Stimulated activated CD8-positive, alpha-beta memory T cell treated with anti-CD3 and anti-CD28 coated beads, Interleukin-15, amount 100 ng/mL, for 4 hours (primary cell): ENCODE measurements at places on chromosomes 4 and X.

DNA sequence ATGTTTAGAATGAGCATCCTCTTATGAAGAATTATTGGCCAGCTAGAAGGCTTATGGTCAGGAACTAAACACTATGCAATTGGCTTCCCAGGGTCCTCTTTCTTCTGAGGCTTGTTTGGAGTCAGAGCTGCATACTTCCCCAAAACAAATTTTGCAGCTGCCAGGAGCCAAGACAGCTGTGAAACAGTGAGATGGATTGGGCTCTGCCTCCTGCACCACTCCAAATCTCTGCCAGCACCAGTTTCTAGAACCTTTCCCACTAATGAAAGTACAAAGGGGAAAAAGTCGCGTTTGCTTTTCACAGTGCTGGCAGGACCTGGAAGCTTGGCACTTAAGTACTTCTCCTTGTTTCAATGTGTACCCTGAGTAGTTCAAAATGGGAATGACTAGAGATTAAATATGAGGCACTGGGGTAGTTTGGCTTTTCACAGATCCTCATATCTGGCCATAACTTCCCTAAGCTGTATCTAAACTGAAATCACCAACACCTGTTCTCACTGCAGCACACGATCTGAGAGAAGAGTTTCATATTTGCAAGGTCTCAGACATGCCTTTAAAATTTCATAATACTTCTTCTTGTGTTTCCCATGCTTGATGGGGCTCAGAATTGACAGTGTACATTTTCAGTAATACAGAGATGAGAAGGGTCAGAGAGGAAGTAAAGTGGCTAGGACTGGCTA, 20.7 kb upstream of the AR start:
- DNase-seq, result no peak

DNA sequence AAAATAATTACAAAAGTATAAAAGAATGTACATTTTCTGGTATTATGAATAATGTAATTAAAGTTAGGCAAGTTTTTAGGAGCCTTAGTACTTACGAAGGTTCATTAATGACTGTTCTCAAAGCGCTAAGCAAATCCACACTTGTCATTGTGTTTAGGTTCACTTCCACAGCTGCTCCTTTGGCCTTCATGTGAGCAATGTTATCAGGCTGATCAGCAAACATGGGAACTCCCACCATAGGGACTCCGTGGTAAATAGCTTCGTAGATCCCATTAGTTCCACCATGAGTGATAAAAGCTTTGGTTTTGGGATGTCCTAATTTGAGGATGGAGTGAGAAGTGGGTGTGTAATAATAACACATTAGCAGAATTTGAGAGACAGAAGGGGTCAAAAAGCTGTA, 45.1 kb downstream of the UGT2A2 start:
- DNase-seq, result no peak

DNA sequence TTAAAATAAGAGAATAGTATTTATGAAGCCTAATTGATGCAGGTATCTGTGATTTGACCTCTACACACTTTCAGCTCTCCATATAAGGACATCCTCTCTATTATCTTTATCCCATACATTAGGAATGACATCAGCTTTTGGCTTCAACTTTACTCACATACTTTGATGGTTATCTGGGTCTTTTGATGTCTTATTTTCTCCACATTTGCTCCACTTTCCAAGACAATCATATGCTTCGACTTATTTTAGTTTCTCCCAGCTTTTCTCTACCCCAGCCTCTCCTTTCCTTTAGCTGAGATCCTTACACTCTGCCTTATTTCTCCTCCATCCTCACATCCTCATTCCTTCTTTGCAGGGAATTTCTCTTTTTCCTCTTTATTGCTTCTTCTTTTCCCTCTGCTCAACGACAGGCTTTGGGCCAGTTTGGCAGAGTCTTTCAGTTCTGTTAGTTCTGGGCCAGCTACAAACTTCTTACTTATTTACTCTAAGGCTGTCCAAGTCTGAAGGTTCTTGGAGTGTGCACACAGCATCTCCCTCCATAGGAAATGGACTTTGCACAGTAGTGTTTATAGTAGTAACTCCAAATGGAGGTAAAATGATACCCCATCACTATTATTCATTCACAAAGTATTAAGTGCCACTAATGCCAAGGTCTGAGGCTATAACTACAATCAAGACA, 50.5 kb downstream of the SLC4A4 start:
- no peak for DNase-seq

DNA sequence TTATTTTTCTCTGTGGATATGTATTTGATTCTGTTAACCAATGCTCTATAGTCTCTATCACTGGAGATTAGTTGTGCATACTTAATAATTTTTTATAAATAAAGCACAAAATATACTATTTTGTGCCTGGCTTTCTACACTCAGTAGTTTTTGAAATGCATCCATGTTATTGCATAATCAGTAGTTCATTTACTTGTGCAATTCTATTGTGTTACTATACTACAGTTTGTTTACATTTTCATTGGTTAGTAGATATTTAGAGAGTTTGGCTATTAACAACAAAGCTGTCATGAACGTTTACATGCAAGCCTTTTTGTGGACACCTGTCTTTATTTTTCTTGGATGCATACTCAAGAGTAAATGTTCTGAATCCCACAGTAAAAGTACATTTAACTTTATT, 265.0 kb upstream of the FAT4 start:
- DNase-seq, result no peak

DNA sequence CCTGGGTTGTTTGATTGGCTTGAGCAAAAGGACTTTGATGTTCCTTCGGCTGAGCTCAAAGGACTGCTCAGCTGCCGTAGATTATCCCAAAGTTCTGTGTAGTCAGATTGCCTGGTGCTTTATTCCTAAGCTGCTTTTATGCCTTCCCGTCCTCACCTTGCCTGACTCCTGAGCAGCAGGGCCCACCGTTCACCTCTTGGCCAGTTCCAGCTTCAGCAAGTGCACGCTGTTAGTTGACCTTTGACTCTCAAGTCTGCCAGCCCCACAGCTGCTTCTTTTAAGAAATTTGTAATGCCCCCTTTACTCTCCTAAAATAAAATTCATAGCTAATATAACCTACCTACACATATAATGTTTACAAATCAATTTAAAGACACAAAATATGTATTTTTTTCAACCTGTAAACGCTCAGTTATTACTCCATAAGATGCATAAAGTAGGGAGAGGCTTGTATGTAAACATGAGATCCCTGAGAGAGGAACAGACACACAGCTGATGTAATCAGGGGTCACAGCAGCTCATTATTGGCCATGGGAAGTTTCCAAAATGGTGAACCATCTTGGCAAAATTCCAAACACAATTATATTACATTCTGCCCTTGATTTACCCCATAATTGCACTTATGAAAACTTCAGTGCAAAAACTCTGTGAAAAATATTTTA, 28.6 kb downstream of the UCHL1 start:
- DNase-seq, result no peak

GRCh38 chr4:33996075-33996718, 2248.1 kb downstream of the ARAP2 start:
- DNase-seq, result no peak

DNA sequence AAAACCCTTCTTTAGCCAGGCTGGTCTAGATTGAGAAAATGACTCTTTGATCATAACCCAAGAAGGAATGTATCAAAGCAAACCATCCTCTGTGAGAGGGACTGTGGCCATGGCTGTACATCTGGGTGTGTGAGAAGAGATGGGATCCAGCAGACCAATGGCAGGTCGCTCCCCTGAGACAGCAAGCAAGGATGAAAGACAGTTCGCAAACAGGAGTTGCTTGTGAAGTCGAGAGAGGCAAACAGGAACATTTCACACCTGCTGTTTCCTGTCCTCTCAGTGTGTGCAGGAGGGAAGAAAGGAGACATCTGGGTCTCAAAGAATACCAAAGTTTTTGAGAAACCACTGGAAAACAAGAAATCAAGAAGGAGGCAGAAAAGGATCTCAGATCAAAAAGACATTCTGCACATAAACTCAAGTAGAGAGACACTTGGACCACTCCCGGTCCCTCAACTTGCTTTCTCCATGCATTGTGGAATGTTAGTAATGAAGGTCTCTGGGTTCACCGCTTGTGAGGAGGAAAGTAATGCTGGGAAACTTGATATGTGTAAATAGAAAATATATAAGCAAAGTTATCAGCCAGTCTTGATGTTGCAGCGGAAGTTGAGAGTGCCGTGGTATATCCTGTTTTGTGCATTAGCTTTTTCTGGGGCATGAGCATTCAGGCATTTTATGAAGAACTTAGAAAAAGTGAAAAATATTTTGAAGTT, 327.5 kb downstream of the BMPR1B start:
- no peak for DNase-seq

DNA sequence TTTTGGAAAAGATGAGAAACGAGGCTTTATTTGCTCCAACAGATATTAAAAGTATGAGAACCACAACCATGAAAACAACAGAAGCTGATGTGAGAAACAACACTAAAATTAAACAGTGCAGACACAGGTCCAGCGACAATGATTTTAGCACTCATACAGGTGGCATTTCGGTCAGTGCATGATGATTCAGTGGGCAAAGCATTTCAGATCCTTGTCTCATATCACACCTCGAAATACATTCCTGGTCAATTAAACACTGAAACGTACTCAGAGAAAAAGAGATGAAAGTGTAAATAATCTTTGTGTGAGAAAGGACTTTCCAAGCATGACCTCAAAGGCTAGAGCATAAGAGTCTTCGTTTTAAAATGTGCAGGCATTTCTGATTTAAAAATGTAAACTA, 85.2 kb downstream of the ACOX3 start:
- no peak for DNase-seq

- DNase-seq, result no peak
Observed at GRCh38 chrX:72272868-72273267, 4.2 kb downstream of the RPS4X start.

- DNase-seq, result no peak
Observed at GRCh38 chr4:122997463-122998101, 75.2 kb upstream of the NUDT6 start.

DNA sequence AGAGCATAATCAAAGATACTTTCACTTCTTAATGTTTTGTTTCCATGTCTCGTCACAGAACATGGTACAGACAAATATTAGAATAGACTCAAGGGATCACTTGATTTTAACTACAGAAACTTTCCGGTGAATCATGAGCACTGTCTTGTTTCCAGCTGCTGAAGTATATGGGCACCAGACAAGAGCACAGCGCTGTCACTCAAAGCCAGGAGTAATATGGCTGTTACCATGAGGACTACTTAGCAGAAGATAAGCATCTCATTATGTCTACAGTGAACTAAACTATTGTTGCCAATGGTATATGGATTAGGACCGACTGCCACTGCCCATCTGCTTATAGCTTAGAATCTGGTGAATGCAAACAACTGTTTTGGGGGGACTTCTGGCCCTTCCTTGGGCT, 34.3 kb downstream of the MECP2 start:
- DNase-seq, result no peak
